ENCODE measurements at places on chromosomes 1 and 21. TPM values are rescaled to one million over a fixed set of nuclear protein-coding genes. Genes with fewer than 3 reads are reported as not detected.

KRTAP24-1 gene
- not detected for total RNA-seq

GRCh38 chr1:174397261-174397660, 50.5 kb upstream of the GPR52 start:
- no peak for DNase-seq

DNA sequence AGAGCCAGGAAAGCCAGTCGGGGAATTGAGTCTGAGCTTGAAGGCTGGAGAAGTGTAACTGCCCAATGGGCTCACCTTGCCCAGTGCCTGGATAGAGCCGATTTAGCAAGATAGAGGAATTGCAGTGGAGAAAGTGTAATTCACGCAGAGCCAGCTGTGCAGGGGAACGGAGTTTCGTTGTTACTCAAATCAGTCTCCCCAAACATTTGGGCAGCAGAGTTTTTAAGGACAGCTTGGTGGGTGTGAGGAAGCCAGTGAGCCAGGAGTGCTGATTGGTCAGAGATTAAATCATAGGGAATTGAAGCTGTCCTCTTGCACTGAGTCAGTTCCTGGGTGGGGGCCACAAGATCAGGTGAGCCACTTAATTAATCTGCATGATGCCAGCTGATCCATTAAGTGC, 28.4 kb upstream of the NLRP3 start:
- no peak for DNase-seq

FAM151A gene
- total RNA-seq, result not detected

Data from sigmoid colon (tissue), 7 donors.